ENCODE measurements at places on chromosomes 6 and 20. TPM values are rescaled to one million over a fixed set of nuclear protein-coding genes. Genes with fewer than 3 reads are reported as not detected.

Gene ENPP1
- total RNA-seq: 1.2 TPM

Gene TTBK1
- total RNA-seq: not detected

Gene ZBTB46
- total RNA-seq: 6.7 TPM

Gene NHLRC1
- 3.8 TPM for total RNA-seq

Gene RAMACL
- 1.6 TPM for total RNA-seq
